ENCODE measurements at places on chromosomes 2 and 18.
A peak's percentile ranks its signal among the peaks of the same experiment; 100 is the strongest.

GRCh38 chr18:21105936-21106335, 5.7 kb downstream of the ROCK1 start:
- no peak for DNase-seq

GRCh38 chr18:39453882-39454281, 1888.3 kb upstream of the CELF4 start:
- peak; percentile 35 for DNase-seq

DNA sequence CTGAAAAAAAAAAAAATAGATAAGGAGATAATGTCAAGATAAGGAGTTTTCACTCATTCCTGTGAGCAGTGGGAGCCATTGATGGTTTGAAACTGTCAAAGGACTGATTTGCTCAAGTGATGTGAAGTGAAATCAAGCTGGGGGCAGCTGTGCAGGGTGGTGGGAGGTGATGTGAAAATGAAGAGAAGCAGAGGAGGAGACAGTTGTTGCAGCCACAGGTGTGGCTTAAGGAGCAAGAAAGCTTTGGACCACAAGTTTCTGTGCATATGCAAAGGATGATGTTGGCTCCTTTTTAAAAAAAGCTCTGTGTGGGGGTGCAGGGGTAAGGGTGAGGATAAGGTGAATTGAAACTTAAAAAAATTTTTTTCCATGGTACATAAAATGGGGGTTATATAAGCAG, 8.3 kb downstream of the EFR3B start:
- DNase-seq = peak; percentile 66

DNA sequence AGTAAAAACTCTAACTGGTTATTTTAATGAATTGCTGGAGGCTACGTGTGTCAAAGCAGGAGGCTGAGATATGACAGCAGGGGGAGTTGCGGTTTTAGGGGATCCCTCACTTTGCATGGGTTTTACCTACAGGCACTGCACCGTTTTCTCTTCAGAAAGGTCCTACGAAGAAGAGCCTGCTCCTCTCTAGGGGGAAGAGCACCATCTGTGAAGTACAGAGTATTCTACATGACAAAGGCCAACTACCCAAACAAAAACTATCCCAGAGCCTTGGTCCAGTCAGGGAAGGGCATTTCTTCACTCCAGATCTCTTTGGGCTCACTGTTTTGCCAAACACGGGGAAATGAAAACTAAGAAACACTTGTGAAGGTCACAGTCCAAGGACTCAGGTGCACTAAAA, 696.7 kb upstream of the SOX11 start:
- DNase-seq = no peak

GRCh38 chr18:78429127-78430108, 550.2 kb upstream of the SALL3 start:
- DNase-seq = no peak

GRCh38 chr2:45867349-45867748, 215.9 kb downstream of the PRKCE start:
- DNase-seq = no peak

GRCh38 chr2:39875182-39875913, 96.3 kb upstream of the THUMPD2 start:
- no peak for DNase-seq

GRCh38 chr2:28736034-28736433, 15.6 kb upstream of the PPP1CB start:
- peak; percentile 52 for DNase-seq

GRCh38 chr2:54724560-54725342, 1.3 kb downstream of the EML6 start:
- no peak for DNase-seq

DNA sequence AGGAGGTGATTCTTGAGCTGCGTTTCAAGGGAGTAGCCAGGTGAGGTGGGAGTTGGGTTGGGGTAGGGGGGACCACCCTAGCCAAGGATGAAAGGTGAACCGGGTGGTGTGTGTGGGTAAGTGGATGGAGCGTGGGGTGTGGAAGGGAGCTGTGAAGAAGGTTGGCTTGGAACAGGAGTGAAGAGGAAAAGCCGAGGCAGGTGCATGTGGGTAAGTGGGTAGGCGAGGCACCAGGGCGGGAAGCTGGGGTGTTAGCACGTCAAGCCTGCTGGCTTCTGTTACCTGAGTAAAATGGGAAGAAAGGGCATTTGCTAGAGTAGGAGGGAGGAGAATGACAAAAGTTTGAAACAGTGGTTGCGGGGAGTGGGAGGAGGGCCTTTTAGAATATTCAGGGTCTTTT, 31.6 kb downstream of the TANC1 start:
- DNase-seq = no peak

GRCh38 chr2:66058675-66059074, 376.2 kb upstream of the MEIS1 start:
- no peak for DNase-seq

DNA sequence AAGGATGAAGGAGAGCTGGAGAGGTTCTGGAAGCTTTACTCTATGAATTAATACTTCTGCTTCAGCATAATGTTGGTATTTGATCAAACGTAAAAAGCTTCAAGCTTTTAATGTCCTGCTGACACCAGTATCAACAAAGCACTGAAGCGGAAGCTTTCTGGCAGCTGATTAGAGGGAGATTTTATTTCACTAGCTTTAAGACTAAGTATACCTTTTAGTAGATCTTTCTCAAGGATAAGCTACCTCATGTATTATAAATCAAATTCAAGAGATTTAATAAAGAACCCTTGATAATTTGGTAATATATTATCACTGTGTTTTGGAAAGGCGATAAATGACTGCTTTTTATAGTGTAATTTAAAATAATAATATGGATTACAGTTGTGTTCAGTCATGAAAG, 128.0 kb upstream of the CD302 start:
- DNase-seq = no peak

DNA sequence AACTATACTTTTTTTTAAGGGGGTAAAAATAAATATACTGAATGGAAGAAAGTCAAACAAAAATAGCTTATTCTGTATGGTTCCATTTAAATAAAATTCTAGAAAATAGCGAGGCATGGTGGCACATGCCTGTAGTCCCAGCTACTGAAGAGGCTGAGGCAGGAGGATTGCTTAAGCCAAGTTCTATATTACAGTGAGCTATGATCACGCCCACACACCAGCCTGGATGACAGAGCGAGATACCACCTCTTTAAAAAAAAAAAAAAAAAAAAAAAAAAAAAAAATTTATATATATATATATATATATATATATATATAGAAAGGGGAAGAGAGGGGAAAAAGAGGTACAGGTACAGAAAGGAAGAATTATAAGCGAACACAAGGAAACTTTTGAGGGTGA, 77.7 kb downstream of the MEMO1 start:
- DNase-seq = no peak

- DNase-seq = no peak
These were observed 131.2 kb downstream of the THADA start for GRCh38 chr2:43464590-43464989.

DNA sequence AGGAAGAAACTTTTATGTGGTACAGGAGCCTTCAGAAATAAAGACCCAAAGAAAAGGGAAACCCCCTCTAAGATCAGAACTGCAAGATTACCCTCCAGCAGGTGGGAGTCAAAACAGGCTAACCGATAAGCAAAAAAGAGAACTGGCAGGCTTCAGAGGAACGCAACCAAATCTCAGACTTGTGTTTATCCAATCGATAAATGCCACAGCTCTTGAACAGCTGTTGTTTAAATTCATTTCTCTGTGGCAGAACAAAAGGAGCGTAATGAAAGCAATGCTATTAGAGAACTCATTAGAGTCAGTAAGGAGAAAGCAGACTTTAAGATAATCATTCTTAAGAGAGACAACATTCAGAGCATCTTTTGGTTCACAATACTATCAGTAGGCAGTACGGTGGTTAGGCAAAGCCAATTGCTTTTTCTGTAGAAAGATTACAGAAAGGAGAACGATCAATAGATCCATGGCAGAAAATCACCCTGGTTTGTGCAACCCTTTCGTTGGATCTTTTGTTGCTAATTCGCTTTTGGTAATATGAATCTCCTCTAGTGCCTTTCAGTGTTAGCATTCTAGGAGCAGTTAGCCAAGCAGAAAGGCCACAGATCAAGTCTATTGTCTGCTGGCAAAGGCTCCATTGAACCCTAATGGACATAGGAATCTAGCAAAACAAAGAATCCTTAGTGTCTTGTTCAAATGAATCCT, 476.4 kb upstream of the CHST9 start:
- DNase-seq = peak; percentile 5

DNA sequence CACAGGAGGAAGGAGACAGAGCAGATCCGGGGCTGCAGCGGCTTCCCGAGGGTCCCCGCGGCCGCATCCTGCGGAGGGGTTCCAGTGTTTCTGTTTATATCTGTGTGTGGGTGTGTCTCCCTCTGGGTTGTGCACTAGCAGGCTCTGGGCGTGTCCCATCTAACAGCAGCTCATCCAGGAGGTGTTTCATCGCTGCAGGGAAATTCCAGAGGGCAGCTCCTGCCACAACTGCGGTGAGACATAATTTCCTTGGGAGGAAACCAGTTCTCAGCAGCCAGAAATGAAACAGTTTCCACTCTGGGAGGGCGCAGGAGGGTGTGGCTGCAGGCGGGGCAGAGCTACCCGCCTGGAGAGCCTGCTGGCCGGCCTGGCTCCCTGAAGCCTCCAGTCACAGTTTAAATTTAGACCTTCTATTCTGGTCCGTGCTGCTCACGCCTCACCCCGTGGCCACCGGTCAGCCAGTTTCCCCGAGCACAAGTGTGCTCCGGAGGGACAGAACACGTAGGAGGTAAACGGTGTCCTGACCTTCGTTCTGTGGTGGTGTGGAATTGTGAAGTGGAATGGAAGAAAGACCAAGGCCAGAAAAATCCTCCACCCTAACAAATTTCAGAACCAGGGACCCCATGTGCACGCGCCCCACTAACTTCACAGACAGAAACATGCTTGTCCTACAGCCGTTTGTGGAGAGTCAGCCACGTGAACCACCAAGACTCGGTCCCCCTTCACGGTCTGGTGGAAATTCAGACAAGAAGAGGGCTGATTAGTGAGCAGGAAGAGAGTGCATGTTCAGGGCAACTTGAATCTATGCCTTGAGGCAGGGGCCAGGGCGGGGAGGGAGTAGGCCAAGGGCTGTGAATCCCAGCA, 50.2 kb downstream of the TEX44 start:
- no peak for DNase-seq

DNA sequence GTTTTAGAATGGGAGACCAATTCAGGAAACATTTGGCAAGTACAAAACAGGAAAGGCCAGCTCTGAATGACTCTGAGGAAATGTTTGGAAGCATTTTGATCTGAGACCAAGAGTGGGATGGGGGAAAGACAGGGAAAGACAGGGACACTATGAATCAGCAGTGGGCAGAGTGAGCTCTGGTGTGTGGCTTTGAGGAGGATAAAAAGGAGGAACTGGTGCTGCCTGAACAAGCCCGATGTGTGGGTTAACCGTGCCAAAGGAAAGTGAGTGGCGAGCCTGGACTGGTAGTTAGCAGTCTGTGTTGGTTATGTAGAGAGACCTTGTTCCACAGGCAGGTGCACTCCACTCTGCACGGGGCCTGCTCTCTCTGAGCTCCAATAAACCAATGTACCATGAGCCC, 5.3 kb downstream of the MFSD6 start:
- DNase-seq = no peak

DNA sequence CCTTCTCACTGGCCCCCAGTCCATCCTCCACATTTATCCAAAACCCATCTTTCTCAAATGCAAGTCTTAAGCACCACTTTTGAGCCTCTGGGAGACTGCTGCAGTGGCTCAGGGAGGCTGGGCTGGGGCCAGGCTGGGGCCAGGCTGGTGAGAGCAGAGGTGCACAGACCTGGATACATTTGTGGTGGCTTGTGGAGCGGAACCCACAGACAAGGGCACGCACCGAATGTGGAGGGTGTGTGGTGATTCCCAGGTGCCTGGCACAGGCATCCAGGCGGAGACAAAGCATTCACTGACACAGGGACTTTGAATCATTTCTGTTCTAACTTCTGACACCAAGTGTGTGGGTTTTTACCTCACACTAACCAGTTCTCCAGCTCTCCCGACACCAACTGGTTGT, 42.2 kb upstream of the MGAT4A start:
- no peak for DNase-seq

DNA sequence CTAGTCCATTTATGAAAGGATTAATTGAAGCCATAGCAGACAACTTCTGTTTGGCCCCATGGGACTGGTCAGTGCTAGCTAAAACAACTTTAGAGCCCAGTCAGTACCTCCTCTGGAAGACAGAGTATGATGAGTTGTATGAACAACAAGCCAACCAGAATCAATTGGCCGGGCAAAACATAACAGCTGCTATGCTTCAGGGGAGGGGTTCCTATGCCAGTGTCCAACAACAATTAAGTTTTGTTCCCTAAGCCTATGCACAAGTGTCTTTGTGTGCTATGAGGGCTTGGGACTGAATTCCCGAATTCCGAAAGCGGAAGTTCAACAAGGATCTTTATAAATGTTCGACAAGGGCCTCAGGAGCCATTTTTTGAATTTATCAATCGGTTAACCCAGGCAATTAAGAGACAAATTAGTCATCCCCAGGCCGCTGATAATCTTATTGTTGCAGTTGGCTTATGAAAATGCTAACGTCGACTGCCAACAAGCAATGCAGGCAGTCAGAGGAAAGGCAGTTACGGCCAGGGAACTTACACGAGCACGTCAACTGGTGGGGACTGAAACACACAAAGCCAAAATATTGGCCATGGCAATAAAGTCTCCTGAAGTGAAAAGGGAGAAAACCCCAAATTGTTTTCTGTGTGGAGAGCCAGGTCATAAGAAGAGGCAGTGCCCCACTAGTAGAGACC, 57.9 kb downstream of the ZNF638 start:
- DNase-seq = peak; percentile 86

DNA sequence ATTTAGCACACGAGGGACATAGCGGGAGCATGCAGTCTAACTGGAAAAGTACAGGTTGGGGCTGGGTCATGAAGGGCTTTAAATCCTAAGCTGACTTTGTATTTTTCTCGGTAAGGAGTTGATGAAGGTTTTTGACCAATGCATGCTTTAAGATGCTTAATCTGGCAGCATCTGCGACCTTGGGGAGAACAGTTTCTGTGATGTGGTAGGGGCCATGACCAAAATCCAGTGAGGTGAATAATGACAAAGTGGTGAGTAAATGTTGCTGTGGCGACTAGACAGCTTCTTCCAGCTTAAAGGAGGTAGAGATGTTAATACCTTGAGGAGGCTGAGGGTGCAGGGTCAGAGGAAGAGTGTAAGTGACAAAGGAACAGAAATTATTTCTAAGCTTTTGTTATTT, 174.6 kb upstream of the ALPP start:
- DNase-seq = no peak

- DNase-seq = no peak
These were observed 261.6 kb downstream of the NRXN1 start for GRCh38 chr2:50770299-50770698.

- DNase-seq = no peak
These were observed 4.9 kb downstream of the CIDEA start for GRCh38 chr18:12258719-12259705.
